ENCODE measurements at places on chromosomes 2 and 18.

GRCh38 chr2:21288739-21289520, 165.2 kb downstream of the TDRD15 start:
- DNase-seq, result no peak

DNA sequence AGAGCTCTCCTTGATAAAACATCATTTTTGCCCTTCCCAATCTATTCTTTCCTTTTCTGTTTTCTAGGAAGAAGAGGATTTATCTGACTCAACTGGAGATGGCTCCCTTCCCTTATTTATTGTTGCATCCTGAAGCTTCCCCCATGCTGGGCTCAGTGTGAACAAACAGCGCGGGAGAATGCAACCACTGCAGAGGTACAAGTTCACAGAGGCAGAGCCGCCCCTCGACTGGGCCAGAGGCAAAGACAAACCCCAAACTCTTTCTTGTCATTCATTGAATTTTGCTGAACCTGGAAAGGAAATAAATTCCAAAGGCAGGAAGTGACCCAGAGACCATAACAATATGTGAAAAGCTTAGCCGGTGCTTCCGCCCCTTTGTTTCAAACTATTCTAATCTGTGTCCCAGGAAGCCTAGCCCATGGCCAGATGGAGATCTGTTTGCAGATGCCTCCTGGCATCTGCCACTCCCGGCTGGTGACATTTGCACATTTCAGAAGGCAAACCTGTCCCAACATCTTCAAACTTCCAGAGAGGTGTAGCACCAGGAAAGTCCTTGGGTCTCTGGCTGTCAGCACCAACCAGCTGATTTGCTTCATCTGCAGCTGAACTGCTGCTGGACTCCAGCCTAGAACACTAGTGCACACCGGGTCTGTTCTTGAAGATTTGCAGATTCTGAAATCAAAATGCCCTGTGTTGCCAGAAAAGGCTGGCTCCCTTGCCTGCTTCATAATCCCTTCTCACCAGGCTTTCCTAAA, 79.4 kb upstream of the MAP4K3 start:
- DNase-seq, result no peak

DNA sequence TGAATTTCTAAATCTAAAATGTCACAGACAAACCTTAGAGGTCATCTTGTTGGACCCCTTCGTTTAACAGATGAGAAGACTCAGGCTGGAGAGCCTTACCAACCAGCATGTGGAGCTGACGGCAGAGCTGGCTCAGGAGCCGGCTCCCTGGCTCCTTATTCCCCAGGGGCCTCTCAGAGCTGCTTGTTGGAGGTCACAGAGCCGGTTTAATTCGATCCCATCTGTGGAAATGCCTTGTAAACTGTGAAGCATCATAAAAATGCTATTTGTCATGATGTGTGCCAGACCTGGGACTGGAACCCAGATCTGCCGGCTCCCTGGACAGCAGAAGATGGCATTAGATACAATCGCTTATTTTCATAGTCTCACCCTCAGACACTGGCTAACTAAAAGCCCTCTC, 8.2 kb upstream of the CIB4 start:
- DNase-seq, result no peak

GRCh38 chr18:39208190-39208589, 1642.6 kb upstream of the CELF4 start:
- no peak for DNase-seq

GRCh38 chr2:137252934-137253333, 487.6 kb downstream of the THSD7B start:
- DNase-seq, result no peak

- DNase-seq, result no peak
Observed at GRCh38 chr2:207341804-207342203, 176.1 kb upstream of the KLF7 start.

- DNase-seq, result no peak
Observed at GRCh38 chr2:85133751-85134254, 611 bp downstream of the TCF7L1 start.

GRCh38 chr2:218785103-218785502, 3.2 kb downstream of the CYP27A1 start:
- no peak for DNase-seq

DNA sequence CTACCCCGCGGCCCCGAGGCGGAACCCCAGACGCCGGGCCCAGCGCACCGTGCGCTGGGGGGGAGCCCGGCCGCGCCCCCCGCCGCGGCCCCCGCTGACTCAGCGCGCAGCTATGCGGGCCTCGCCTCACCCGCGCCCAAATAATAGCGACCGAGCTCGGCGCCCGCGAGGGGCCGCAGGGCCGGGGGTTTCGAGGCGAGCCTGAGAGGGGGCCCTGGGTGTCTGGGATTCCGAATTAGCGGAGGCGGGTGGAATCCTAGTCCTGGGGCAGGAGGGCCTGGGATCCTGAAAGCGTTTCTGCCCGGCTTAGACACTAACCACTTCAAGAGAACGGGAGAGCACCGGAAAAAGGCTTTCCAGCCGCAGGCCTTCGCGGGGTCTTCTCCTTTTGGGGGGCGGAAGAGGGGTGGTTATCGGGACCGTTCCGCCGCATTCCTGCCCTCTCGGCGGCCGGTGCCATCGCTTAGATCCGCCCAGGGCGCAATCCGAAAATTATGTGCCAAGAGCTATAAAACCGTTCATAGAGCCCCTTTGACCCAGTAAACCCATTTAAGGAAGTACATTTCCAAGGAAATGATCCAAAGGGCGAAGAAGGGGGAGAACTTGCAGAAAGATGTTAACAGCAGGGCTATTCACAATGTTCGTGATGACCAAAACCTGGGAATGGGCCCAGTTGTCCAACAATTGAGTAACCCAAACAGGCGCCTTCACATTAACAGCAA, 681 bp upstream of the ROCK2 start:
- peak; percentile 21 for DNase-seq

- no peak for DNase-seq
Observed at GRCh38 chr2:70873541-70873940, 37.9 kb upstream of the CD207 start.

DNA sequence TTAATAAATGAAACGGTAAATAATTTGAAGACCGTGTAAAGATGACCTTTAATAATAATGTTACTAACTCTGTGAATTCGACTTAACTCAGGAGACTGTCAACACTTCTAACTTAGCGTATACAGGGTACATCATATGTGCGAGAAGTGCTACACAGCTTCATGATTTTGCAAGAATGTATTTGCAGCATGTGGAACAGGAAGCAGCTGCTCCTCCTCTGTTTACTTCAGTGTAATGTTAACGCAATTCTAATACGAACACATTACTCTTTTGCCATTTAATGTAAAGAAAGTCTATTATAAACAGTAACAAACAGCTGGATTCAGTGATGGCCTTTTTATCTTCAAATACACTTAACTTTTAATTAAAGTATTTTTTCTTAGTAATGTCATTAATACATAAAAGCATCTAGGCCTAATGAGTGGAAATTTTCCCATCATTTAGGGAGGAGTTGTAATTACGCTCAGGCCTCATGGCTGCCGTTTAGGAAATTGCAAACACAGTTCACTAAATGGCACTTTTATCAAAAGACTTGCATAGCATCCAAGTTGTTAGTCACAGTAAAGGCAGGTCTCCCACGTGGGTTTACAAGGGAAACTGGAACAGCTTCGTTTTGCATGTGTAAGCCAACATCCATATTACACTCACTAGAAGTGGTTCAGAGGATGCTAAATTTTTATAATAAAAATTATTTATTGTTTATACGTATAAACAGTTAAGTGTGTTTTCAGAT, 635.7 kb downstream of the FBXO15 start:
- no peak for DNase-seq

Measured in CD4-positive, alpha-beta T cell treated with Interleukin-15 for 1 hour (primary cell).